ENCODE measurements at places on chromosomes 12 and 14. TPM values are rescaled to one million over a fixed set of nuclear protein-coding genes. Genes with fewer than 3 reads are reported as not detected.

- DNase-seq, result no peak
Measured at GRCh38 chr14:21399311-21399870, 15.6 kb upstream of the SUPT16H start.

DNA sequence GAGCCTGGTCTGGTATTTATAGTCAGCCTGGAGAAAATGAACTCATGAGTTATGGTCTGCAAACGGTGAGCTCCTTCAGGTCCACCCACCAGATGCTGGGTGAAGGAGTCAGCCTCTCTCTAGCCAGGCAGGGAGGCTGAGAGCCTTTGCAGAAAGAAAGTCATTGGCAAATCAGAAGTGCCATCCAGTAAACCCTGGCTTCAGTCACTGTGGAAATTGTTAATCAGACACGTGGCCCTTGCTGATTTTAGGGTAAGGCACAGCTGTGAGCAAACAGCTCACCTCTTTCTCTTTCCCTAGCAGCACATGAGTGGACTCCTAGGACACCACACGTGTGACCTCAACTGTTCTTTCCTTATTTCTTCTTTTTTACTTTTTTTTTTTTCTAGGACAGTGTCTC is 44.9 kb downstream of the CHST11 start:
- no peak for DNase-seq

- no peak for DNase-seq
Measured at GRCh38 chr12:19624491-19624890, 185.2 kb downstream of the AEBP2 start.

The RBMS2 gene
- 18.4 TPM for total RNA-seq

DNA sequence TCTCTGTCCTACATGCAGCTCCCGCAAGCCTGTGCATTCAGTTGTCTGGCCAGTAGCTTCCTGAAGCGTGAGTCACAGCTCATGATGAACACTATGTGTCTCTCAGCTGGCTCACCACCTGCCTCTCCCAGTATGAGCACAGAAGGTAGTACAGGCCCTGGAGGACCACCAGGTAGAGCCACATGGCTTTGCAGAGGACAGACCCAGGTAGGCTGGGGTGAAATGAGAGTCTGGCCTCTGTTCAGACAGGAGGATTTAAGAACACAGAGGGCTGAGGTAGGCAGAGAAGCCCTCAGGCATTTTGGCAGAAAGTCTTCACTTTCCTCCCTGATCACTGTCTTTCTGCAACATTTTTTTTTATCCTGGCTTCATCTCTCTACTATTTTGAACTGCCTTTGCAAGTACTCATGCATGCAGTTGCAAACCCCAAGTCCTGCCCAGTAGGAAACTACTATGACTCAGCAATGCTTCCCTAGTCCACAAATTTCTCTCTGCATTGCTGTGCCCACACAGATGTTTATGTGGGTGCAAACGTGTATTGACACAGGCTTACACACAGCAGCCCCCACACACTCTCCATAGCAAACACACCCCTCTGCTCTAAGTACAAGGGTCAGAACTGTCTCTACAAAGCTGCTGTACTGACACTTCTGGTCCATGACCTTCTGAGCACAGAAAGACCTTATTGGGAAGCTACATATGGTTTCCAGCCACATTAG is 7.2 kb upstream of the SDR9C7 start:
- DNase-seq, result peak; percentile 40

GRCh38 chr12:91811481-91812287 is 334.0 kb downstream of the BTG1 start:
- DNase-seq, result peak; percentile 58

DNA sequence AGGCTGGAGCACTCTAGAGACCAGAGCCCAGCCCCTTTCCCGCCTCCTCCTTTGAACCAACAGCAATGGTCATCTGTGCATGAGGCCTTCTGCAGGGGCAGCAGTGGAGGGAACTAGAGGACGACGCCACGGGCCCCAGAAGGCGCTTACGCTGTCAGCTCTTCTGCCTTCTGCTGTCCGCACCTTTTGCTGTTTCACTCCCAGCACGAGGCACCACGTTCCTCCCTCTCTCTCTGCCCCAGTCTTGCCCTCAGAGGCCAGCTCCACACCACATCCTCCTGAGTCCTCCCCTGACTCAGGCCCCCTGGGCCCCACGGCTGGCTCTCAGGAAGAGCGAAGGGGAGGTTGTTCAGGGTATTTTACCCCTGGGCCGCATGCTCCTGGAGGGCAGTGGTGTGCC is 15.5 kb downstream of the MMAB start:
- DNase-seq, result no peak

The CIROP gene
- total RNA-seq, result not detected

- DNase-seq, result no peak
Measured at GRCh38 chr12:115619889-115620288, 657.6 kb downstream of the MED13L start.

The MIP gene
- not detected for total RNA-seq

DNA sequence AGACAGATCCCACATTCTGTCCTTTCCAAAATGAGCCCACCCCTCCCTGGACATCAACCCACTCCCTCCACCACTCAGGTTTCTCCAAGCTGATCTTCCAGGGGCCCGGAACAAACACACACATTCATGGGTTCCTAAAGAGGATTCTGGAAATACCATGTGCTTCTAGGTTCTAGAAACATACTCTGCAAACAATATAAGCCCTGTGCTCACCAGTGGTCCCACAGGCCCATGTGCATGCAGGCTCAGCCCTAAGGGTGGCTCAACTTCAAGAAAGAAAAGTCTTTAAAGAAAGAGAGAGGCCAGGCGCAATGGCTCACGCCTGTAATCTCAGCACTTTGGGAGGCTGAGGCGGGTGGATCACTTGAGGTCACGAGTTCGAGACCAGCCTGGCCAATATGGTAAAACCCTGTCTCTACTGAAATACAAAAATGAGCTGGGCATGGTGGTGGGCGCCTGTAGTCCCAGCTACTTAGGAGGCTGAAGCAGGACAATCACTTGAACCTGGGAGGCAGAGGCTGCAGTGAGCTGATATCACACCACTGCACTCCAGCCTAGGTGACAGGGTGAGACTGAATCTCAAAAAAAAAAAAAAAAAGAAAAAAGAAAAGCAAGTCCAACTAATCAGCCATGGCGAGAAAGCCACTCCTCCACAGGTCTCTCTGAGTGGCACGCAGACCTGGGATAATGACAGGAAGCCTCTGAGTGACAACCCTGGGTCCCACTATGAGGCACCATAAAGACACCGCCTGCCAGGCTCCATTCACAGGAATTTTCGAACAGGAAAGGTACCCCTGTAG is 59.5 kb upstream of the PNMA1 start:
- DNase-seq, result no peak

GRCh38 chr12:132771126-132771838 is 9.7 kb upstream of the ANKLE2 start:
- DNase-seq, result no peak

GRCh38 chr12:6914947-6915788 is 788 bp downstream of the ENO2 start:
- DNase-seq, result no peak

DNA sequence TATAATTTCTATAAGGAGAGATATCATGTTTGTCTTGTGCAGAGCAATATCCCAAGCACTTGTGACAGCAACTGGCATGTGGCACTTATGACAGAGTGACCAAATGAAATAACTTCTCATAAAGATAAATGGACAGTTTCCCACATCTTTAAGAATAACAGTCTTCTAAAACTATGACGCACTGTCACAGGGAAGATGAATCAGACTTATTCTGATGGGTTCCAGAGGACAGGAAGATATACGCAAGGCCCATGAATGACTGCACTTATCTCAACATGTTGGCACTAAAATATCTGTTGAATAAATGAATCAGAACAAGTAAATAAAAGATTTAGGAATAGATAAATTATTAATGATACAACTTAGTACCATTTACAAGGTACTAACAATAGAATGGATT is 465.8 kb upstream of the SYT1 start:
- DNase-seq, result no peak

- DNase-seq, result no peak
Measured at GRCh38 chr12:52617403-52617785, 965 bp downstream of the KRT73 start.

The CLEC2A gene
- not detected for total RNA-seq

DNA sequence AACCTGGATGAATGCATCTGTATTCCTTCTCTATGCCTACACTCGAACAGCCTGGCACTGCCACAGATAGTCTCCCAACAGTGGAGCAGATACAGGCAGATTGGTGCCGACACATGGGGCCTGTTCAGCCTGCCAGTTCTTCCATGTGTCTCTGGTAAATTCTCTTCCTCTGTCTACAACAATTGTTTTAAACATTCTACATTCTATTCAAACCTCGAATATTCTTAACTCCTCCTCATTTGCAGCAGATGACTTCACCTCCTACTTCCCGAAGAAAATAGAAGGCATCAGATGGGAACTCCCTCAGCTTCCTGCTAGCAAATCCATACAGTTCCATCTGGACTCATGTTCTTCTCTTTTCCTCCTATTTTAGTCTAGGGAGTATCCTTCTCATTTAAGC is 43.1 kb upstream of the OTOGL start:
- peak; percentile 74 for DNase-seq
